ENCODE measurements at places on chromosomes 3 and 15. TPM values are rescaled to one million over a fixed set of nuclear protein-coding genes. Genes with fewer than 3 reads are reported as not detected.

Gene NANOGP8
- total RNA-seq: not detected

Gene CBLB
- total RNA-seq: 31.0 TPM

Gene ABHD17C
- total RNA-seq: 8.4 TPM

Gene PPARG
- total RNA-seq: 6.0 TPM

Gene EOMES
- total RNA-seq: not detected

Gene DNAH1
- total RNA-seq: 2.9 TPM

Gene ADGRG7
- total RNA-seq: not detected

Gene CEP97
- total RNA-seq: 16.9 TPM

Gene ZBTB47
- 10.0 TPM for total RNA-seq

Gene MITF
- total RNA-seq: 4.0 TPM
